ENCODE measurements at places on chromosomes 16 and 17.
A peak's percentile ranks its signal among the peaks of the same experiment; 100 is the strongest.

DNA sequence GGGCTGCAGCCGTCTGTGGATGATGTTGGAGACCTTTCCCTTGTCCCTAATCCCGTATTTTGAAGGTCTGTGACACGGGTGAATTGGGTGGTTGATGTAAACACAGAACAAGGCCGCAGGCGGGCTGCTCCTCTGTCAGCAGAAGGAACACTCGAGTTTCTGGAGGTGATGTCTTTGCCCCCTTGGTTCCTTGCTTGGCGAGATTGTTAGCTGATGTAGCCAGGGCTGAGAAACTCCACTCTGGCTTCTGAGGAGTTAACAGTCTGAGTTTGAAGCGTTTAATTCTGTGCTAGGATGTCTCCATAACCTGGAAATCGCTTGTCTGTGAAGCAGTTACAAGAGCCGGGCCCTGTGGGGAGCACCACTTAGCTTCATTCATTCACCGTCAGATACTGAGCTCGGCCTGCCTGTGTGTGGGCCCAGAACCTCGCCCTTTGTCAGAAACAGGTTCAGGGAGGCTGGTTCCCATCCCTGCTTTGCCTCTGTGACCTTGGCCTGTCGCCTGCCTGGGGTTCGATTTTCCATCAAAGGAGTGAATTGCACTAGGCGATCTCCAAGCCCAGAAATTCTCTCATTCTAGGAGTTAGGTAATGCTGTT lies 1.3 kb downstream of the MAPK8IP3 start:
- ATAC-seq: no peak

DNA sequence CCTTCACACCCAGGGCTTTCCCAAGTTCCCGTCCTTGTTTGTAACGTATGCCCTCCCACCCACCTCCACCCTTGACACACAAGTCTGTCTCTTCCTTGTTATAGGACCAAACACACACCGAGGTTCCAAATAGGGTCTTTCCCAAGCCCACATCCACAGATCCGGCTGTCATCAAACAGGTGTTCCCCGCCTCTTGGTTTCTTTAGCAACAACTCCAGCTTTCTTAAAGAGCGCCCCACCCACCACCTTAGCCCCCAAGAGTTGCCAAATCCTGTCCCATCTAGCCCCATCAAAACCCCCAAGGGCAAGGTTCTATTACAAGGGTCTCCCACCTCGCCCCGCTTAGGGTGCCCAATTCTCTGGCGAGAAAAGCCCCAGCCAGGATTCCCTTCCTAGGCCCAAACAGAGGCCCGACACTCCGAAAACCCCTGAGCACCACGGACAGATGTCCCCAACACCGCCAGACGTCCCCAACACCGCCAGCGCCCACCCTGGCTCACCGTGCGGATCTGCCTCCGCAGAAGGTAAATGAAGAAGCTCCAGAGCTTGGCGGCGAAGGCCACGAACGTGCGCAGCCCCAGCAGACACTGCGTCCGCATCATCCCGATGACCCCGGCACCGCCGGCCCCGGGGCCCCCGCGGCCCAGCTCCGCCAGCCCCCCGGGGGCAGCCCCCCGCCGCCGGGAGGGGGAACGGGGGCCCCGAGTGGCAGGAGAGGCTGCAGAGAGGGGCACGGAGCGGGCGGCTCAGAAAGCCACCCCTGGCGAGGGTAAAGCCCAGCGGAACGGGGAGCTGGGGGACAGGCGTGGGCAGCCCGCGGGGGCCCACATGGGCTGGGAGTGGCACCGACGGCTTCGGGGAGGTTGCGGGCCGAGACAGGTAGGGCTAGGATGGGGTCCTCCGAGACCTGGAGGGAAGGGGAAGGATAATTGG lies 573 bp downstream of the CTDNEP1 start:
- ATAC-seq: peak; percentile 5

- ATAC-seq: no peak
Observed at GRCh38 chr17:69608808-69609472, 194.4 kb downstream of the MAP2K6 start.

DNA sequence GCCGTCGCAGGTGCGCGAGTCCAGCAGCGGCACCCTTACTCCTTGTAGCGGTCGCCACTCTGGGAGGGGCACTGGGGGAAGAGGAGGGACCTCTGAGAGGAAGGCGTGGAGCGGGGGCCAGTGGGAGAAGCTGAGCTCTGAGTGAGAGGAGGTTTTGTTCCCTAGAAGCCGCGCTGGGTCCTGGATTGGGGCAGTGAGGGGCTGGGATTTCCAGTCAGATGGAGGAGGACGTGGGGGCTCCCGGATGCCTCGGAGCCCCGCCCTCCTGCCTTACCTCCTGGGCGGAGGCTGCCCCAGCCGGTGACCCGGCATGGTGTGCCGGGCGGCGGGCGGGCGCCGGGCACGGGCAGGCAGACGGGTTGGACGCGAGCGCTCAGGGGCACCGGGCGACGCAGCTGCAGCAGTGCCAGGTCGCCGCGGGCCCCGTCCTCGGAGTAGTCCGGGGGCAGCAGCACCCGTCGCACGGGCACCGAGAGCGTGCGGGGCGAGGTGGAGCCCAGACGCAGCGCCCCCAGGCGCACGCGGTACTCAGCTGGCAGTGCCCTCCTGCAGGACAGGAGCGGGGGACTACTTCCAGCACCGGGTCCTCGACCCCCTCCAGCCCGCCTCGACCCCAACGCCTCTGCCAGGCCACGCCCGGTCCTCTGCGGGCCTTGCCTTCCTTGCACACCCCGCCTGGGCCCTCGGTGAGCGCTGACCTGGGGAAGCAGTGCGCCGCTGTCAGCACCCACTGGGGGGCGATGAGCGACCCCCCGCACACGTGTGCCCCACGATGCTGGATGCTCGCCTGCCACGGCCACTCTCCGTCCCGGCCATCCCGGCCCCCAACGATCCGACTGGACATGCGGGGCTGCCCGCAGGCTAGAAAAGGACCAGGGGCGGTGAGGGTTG lies 2.0 kb downstream of the PRSS33 start:
- ATAC-seq: peak; percentile 79

DNA sequence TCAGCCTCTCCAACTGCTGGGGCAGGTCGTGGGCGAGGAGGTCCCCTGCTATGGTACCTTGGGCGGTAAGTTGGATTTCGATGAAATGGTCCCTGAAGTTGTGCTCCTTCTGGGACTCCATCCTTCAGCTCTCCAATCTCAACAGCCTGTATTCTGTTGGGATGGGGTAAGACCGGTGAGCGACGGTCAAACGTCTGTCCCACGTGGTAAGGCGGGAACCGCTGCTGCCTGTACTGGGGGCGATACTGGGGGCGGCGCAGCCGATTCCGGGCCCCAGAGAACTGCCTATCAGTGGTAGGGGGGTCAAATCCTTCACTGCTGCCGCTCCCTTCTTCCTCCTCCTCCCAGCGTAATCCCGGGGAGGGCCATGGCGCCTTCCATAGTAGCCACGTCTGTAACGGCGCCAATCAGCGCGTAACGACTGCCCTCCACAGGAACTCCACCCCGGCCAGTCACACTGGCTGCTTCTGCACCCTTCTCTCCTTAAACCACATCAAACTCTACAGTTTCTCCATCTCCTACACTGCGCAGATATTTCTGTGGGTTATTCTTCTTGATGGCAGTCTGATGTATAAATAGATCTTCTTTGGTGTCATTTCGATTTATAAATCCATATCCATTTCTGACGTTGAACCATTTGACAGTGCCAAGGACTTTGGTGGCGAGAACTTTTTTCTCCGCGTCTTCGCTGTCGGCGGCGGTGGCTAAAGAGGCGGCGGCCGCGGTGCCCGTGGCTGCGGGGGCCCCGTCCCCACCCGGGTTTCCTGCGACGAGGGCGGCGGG lies 41.1 kb downstream of the AHSP start:
- peak; percentile 38 for ATAC-seq

- ATAC-seq: peak; percentile 70
Observed at GRCh38 chr17:17205368-17206123, 587 bp downstream of the PLD6 start.

DNA sequence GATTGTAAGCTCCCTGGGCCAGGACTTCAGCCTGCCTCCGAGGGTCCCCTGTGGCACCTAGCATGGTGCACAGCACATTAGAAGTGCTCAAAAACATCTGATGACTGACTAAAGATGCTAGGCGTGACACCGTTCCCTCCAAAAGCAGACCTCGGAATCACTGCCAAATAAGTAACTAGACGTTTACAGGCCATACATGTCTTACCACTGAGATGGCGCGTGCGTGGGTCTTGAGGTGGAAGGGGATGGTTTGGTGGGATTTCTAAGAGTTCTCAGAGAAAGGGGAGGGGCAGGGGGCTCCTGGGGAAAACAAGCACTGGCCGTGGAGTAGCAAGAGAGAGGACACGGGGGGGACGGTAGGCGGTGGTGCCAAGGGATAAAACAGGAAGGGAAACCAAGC lies 12.4 kb downstream of the MPO start:
- ATAC-seq: no peak

DNA sequence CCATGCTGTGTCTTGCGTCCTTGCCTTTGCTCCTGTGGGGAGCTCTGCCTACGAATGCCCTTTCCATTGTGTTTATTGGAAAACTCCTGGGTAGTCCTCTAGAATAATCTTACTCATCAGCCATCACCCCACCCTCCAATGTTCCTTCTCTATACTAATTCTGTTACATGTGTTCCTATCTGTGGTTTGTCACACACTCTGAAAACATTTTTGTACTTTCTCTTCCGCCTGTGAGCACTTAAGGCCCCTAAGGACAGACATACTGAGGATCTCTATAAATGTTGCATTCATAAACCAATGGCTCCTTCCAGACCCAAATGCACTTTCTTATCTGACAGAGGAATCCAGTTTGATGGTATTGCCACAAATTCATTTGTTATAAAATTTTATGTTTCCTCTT lies 53.9 kb upstream of the MON1B start:
- ATAC-seq: no peak

Data from activated T-helper 17 cell treated with anti-CD3 and anti-CD28 coated beads, Interleukin-2, amount 50 U/mL, for 72 hours (primary cell).